ENCODE measurements at places on chromosomes 5 and 9.

DNA sequence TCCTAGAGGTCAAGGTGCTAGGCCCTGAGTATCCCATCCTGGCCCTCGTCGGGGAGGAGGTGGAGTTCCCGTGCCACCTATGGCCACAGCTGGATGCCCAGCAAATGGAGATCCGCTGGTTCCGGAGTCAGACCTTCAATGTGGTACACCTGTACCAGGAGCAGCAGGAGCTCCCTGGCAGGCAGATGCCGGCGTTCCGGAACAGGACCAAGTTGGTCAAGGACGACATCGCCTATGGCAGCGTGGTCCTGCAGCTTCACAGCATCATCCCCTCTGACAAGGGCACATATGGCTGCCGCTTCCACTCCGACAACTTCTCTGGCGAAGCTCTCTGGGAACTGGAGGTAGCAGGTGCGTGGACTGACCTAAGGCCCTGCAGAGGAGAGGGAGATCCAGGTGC lies 7.9 kb downstream of the BTNL9 start:
- no peak for DNase-seq

- DNase-seq = no peak
These were observed 647.0 kb downstream of the EFNA5 start for GRCh38 chr5:107023732-107024131.

- no peak for DNase-seq
These were observed 204.6 kb downstream of the PCSK1 start for GRCh38 chr5:96228408-96228807.

DNA sequence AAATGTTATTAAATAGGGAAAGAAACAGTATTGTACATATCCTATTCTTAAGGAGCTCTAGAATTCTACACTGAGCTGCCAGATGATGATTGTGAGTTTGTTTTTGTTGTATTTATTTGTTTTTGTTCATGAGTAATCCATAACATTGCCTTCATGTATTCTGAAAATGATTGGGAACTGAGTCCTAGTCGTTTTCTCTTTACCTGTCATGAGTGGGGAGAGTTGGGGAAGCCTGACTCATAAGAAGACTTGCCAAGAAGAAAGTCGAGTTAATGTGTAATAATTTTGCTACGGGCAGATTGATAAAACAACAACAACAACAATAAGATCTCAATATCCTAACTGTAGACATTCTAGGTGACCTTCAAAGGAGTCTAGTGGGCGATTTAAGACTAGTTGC lies 103.8 kb downstream of the ANKRD55 start:
- no peak for DNase-seq

- DNase-seq = no peak
These were observed 110.0 kb upstream of the TUT7 start for GRCh38 chr9:86464242-86464641.

- no peak for DNase-seq
These were observed 136.7 kb downstream of the CAVIN4 start for GRCh38 chr9:100714372-100715099.

Measured in activated gamma-delta T cell treated with Interleukin-2 at 50 U/mL for 16 hours (primary cell).